ENCODE measurements at places on chromosomes 2 and 18. TPM values are rescaled to one million over a fixed set of nuclear protein-coding genes. Genes with fewer than 3 reads are reported as not detected.
A peak's percentile ranks its signal among the peaks of the same experiment; 100 is the strongest.

DNA sequence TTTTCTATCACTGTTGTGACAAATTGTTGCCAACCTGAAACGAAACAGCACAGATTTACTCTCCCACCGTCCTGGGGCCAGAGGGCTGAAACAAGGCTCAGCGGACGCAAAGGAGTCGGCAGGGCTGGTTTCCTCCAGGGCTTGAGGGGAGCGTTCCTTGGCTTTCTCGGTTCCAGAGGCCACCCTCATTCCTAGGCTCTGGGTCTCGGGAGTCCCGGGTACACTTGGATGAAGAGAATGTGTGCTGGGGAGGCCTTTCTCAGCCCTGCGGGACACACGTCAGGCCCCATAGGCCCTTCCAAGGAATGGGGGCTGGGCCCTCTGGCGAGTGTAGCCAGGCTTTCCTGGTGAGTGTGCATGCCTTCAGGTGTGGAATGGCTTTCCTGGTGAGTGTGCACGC, 287.3 kb upstream of the HS6ST1 start:
- no peak for DNase-seq

DNA sequence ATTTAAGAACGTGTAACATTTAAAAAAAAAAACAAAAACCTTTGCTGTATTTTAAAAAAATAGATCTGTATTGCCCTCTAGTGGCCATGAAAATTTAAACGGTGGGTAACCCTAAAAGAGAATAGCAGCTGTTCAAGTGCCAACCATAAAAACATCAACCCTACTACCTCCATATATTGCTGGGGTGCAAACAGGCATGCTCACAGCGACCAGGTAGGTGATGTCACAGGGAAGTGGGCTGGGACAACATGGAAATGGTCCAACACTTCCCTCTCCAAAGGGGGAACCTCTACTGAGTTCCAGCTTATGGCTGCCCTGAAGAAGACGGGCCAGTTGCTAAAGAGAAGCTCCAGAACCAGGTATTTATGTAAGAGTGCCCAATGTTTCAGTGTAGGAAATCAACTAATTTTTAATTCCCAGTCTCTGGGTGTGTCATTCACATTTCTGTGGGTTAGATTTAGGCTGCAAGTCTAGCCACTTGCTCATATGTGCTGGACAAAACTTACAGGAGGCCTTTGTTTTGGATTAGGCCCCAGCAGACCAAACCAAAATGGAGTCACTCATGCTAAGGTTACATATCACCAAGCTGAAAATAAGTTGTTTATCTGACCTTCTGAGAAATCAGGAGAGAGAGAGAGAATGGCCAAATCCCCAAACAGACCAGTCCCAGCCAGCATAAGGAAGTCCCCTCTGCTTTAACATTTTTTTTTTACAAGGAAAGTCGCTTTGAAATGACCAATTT, 54.5 kb downstream of the SKA1 start:
- DNase-seq: peak; percentile 44

The CFAP65 gene
- total RNA-seq: not detected

- DNase-seq: peak; percentile 38
Observed at GRCh38 chr2:152465541-152465940, 130.6 kb downstream of the FMNL2 start.

The CASP8 gene
- 20.9 TPM for total RNA-seq

DNA sequence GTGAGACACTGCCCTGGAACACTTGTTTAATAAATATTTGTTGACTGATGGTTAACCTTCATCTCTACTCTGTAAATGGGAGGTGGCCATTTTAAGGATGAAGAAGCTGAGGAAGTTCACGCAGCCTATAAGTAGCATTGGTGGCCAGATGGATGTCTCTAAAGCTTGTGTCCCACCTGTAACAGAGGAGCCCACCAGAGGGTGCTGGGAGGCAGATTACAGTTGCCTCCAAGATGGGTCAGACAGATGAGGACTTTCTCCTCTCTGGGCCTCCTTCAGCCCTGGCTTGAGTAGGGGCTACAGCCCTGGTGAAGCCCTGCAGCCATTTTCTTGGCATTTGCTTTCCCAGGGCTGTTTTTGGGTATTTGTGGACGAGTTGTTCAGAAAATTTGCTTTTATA, 45.0 kb upstream of the MCFD2 start:
- no peak for DNase-seq

GRCh38 chr2:124039762-124040291, 14.7 kb downstream of the CNTNAP5 start:
- DNase-seq: no peak

DNA sequence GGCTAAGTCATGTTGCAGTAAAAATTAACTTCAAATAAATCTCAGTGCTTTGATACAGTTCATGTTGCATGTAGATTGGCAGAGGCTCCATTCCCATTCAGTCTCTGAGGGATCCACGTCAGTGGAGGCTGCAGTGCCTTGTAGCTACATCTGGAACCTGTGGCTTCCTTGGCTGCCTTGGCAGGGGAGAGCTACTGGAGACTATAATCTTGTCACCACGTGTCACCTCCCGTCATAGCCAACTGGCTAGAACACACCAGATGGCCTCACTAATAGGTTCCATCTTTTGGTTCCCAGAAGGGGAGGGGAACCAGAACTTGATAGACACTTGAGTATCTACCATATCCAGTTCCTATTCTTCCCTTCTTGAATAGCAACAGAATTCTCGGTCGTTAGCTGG, 28.4 kb downstream of the E2F6 start:
- no peak for DNase-seq

GRCh38 chr2:128008074-128008672, 19.7 kb downstream of the SAP130 start:
- peak; percentile 8 for DNase-seq

DNA sequence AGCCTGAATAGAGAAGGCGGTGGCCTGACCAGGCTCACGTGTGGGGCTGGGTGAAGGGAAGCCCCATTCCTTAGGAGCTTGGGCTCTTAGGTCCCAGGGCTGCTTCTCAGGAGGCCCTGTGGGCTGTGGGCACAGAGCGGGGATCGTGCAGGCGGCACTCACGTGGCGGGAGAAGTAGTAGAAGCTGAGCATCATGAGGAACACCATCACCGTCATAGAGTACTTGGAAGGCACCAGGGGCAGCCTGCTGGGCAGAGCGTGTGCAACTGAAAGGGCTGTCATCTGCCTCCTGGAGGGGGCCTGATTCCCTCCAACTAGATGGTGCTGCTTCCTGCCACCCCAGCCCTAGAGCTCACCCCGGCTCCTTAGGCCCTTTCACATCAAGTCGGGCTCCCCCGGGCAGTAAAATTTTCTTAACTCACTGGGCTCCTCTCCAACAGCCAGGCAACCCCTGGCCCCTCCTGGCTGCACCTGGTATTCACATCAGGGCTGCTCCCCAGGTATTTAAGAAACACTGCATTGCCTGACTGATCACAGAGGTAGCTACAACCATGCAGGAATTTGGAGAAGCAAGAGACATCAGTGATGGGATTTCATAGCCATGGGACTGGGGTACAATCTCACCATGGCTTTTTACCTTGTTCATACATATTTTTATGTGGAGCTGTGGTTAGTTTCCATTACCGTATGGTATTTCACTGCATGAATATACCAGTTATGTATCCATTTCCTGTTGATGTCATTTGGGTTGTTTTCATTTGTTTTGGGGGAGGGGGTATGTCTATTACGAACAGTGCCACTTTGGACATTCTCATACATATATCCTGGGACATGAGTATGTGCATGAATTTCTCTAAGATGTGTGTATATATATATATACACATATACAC, 32.9 kb downstream of the CENPO start:
- DNase-seq: peak; percentile 41

The DES gene
- total RNA-seq: not detected

DNA sequence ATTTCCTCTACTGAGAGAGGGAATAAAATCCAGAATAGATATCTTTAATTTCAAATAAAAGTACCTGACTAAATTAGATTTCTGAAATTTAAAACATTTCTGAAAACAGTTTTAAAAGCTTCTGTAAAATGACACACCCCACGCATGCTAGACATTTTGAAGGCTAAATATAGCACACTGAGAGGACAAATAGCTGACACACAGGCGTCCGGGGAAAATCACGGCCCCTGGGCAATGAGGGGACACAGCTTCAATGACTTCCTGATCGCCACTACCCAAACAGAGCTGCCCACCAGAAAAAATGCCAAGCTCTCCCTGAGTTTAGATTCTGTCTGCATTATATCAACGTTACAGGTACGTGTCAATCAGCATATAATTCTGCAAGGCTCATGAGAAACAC, 10.9 kb downstream of the TBC1D8 start:
- no peak for DNase-seq

The PLA2R1 gene
- total RNA-seq: 4.5 TPM

GRCh38 chr2:172745636-172746035, 10.0 kb downstream of the RAPGEF4 start:
- peak; percentile 28 for DNase-seq

The KDSR gene
- total RNA-seq: 40.5 TPM

- peak; percentile 31 for DNase-seq
Observed at GRCh38 chr2:113324684-113325160, 46.0 kb upstream of the PAX8 start.

- peak; percentile 69 for DNase-seq
Observed at GRCh38 chr18:7626922-7627440, 59.9 kb downstream of the PTPRM start.

DNA sequence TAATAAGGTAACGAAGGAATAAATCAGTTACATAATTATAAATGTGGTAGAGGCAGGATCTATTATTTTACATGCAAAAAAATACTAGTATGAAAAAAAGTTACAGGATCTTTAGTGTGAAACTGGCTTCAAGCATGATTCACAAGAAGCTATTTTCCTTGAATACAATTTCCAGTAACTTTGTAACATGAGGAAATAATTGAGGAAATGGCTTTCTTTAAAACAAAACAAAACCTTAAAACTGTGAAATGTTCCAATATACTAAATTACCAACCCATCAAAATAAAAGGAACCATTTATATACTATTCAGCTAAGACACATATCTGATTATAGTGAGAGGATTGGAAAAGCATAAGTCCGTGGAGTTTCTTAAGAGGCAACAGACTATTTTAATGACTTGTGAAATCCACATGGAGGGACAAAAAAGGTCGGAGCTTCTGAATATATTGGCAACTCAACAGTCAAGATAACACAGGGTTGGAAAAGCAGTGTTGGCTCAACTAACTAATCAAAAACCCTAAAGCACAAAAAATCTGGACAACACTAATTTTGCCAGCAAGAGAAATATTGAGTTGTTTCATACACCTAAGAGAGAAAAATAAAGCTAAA, 10.6 kb downstream of the IRS1 start:
- no peak for DNase-seq
